ENCODE measurements at places on chromosomes 6 and 20.

- no peak overlapping the region for H3K4me3 ChIP-seq
- no peaks in the 10 kb centered on the region for H3K4me1 ChIP-seq
- no peak overlapping the region for H3K27ac ChIP-seq
- DNase-seq, result no peak
Measured at GRCh38 chr20:61954276-61955021, 111.2 kb downstream of the TAF4 start.

GRCh38 chr20:46563860-46564221 is 13.4 kb upstream of the OCSTAMP start:
- no peak overlapping the region for H3K27ac ChIP-seq
- no peak overlapping the region for H3K4me3 ChIP-seq
- no peaks in the 10 kb centered on the region for H3K36me3 ChIP-seq
- H3K27me3 ChIP-seq, result no peaks in the 10 kb centered on the region

DNA sequence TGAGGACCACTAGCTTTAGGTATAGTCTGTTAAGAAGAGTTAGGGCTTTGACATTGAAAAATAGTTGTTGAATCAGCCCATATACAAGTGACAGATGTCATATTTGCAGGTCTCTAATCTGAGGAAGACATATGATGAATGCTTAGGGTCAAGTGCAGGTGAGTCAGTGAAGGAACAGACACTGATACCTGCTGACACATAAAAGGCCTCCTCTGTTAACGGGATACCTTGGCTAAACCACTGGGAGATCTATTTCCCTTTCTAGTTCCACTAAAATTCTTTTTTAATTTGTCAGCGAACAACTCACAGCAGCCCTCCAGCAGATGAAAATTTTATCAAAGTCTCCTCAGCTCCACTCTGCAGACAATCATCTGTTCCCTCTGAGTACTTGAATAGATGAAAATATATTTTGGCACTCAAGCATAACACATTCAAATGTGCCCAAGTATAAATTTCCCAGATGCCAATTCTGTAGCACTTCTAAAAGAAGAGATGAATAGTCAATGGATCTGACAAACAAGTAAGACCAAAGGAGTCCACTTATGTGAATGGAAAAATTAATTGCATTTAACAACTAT is 154.0 kb downstream of the KIF16B start:
- H3K27me3 ChIP-seq, result no peaks in the 10 kb centered on the region
- no peak for DNase-seq
- no peaks in the 10 kb centered on the region for H3K4me1 ChIP-seq

DNA sequence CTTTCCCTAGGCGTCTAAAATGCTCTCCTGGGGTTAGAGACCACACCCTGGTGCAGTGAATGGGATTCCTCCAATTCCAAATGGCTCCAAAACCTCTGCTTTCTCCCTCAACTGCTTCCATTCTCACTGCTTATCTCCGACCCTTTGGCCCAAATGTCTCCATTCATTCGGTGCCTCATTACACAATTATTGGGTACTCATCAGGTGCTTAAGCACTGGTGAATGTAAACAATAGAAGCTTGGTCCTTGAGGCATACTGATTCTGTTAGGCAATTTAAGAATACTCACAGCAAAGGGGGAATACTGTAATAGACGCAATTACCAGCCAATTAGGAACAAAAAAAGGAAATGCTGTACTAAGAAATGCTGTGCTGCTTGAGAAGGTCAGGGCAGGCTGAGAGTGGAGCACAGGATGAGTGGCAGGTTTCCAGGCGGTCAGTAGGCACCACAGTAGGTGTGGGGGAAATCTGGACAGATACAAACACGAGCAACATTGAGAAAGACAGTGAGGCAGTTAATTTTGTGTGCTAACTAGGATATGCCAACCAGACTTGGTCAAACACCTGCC is 23.0 kb downstream of the GMDS start:
- H3K36me3 ChIP-seq, result no peaks in the 10 kb centered on the region
- H3K4me1 ChIP-seq, result no peaks in the 10 kb centered on the region
- peak overlapping the region; percentile 39 for H3K4me3 ChIP-seq
- no peaks in the 10 kb centered on the region for H3K27me3 ChIP-seq

GRCh38 chr6:44775121-44775520 is 387.6 kb downstream of the CDC5L start:
- H3K36me3 ChIP-seq, result no peaks in the 10 kb centered on the region
- H3K4me1 ChIP-seq, result no peaks in the 10 kb centered on the region
- DNase-seq, result no peak
- no peak overlapping the region for H3K4me3 ChIP-seq

GRCh38 chr6:17768388-17768787 is 61.7 kb upstream of the NUP153 start:
- H3K27me3 ChIP-seq, result no peaks in the 10 kb centered on the region
- no peak overlapping the region for H3K4me3 ChIP-seq
- no peak overlapping the region for H3K27ac ChIP-seq
- no peaks in the 10 kb centered on the region for H3K4me1 ChIP-seq
- no peak for DNase-seq
- peaks cover 92% of the 10 kb centered on the region for H3K36me3 ChIP-seq

GRCh38 chr6:46828939-46829338 is 35.8 kb downstream of the MEP1A start:
- H3K36me3 ChIP-seq, result no peaks in the 10 kb centered on the region
- H3K27me3 ChIP-seq, result no peaks in the 10 kb centered on the region
- H3K27ac ChIP-seq, result no peak overlapping the region
- H3K4me1 ChIP-seq, result no peaks in the 10 kb centered on the region
- no peak overlapping the region for H3K4me3 ChIP-seq
- DNase-seq, result no peak

GRCh38 chr6:42335896-42336295 is 115.8 kb downstream of the TRERF1 start:
- H3K4me1 ChIP-seq, result no peaks in the 10 kb centered on the region
- H3K36me3 ChIP-seq, result no peaks in the 10 kb centered on the region
- H3K4me3 ChIP-seq, result no peak overlapping the region
- no peak overlapping the region for H3K27ac ChIP-seq
- DNase-seq, result no peak
- no peaks in the 10 kb centered on the region for H3K27me3 ChIP-seq

DNA sequence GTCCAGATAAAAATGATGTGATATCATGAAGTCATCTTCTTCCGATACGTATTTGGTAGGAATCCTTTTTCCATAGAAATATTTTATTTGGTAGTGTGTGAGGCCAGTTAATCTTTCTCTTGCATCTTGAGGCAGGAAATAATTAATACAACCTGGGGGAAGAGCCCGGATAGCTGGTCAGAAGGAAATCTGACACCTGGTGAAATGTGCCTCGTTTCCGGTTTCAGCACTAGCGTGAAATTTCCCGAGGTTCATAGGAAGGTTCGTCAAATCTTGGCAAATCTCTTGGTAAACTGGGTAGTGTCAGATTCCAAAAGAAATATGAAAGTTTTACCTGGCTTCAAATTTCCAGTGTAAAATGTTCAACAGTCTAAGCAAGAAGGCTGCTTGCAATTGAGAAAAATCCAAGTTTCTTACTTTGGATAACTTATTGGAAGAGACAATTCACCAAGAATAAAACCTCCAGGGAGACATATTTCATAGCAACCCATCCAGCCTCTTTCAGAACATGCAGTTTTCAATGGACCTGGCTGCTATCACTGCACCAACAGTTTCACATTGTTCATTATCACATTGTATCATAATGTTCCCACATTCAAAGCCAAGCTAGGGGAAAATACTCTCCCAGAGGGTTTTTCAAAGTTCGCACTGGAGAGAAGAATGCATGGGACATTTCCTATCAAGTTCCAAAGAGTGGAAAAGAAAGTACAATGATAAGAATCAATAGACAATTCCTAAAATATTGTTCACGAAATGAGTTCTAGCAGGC is 454.5 kb upstream of the CITED2 start:
- no peaks in the 10 kb centered on the region for H3K27me3 ChIP-seq
- no peaks in the 10 kb centered on the region for H3K36me3 ChIP-seq
- DNase-seq, result no peak
- H3K27ac ChIP-seq, result no peak overlapping the region

- H3K36me3 ChIP-seq, result no peaks in the 10 kb centered on the region
- no peaks in the 10 kb centered on the region for H3K27me3 ChIP-seq
- no peak overlapping the region for H3K27ac ChIP-seq
- no peak overlapping the region for H3K4me3 ChIP-seq
Measured at GRCh38 chr20:23446505-23446904, 6.2 kb downstream of the CST11 start.

DNA sequence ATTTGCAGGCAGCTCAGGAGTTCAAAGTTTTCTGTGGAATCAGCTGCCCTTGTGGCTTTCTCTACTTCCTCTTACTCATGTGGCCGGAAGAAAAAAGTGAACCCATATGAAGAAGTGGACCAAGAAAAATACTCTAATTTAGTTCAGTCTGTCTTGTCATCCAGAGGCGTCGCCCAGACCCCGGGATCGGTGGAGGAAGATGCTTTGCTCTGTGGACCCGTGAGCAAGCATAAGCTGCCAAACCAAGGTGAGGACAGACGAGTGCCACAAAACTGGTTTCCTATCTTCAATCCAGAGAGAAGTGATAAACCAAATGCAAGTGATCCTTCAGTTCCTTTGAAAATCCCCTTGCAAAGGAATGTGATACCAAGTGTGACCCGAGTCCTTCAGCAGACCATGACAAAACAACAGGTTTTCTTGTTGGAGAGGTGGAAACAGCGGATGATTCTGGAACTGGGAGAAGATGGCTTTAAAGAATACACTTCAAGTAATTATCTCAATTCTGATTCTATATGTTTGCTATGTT is 1.1 kb downstream of the MGME1 start:
- H3K4me1 ChIP-seq, result peaks cover 26% of the 10 kb centered on the region
- H3K27ac ChIP-seq, result peak overlapping the region; percentile 93
- DNase-seq, result peak; percentile 36
- no peaks in the 10 kb centered on the region for H3K27me3 ChIP-seq
- H3K4me3 ChIP-seq, result peak overlapping the region; percentile 67
- no peaks in the 10 kb centered on the region for H3K36me3 ChIP-seq

DNA sequence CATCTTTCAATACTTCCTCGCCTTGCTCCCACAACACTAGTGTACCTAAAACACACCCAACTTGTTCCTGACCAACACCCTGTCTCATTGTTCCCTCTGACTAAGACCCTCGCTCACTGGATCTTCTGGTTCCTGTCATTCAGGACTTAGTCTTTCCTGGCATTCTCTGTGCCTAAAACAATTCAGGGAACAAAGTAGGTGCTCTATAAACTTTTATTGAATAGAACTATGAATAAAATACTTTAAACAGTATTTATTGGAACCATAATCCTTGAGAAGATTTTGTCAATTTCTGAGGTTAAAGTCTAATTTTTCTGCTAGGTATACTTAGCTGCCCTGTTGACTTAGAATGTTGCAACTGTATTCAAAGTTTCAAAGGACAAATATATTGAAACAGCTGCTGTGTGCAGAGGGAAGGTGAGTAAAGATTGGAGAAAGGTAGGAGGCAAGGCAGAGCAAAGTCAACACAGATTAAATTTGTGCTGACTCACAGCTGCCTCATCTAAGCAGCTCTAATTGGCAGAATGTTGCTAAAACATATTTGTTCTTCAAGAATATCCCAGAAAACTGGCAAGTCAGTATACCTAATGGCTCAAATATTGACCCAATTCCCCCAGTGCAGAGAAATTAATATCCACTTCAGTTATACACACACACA is 37.6 kb downstream of the GSTA2 start:
- H3K4me3 ChIP-seq, result no peak overlapping the region
- H3K27me3 ChIP-seq, result no peaks in the 10 kb centered on the region
- no peaks in the 10 kb centered on the region for H3K36me3 ChIP-seq
- H3K27ac ChIP-seq, result peak overlapping the region; percentile 52

DNA sequence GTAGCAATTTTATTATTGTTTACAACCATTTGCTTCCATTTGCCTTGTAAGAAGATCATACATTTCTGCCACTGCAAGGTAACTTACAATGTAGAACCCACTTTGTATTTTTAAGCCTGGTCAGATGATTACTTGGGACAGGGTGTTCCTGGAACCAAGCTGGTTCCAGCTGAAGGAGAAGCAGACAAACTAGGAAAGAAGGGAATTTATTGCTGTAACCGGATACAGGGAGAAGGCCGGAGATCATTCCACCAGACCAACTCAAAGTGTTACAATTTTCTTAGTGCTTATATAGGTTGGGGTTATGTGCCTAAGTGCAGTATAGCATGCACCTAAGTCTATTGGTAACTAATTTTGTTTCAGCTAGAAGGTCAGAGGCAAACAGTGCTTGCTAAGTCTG is 104.4 kb downstream of the MANEA start:
- H3K4me3 ChIP-seq, result no peak overlapping the region
- no peak for DNase-seq
- no peaks in the 10 kb centered on the region for H3K36me3 ChIP-seq
- H3K4me1 ChIP-seq, result no peaks in the 10 kb centered on the region
- H3K27ac ChIP-seq, result no peak overlapping the region

DNA sequence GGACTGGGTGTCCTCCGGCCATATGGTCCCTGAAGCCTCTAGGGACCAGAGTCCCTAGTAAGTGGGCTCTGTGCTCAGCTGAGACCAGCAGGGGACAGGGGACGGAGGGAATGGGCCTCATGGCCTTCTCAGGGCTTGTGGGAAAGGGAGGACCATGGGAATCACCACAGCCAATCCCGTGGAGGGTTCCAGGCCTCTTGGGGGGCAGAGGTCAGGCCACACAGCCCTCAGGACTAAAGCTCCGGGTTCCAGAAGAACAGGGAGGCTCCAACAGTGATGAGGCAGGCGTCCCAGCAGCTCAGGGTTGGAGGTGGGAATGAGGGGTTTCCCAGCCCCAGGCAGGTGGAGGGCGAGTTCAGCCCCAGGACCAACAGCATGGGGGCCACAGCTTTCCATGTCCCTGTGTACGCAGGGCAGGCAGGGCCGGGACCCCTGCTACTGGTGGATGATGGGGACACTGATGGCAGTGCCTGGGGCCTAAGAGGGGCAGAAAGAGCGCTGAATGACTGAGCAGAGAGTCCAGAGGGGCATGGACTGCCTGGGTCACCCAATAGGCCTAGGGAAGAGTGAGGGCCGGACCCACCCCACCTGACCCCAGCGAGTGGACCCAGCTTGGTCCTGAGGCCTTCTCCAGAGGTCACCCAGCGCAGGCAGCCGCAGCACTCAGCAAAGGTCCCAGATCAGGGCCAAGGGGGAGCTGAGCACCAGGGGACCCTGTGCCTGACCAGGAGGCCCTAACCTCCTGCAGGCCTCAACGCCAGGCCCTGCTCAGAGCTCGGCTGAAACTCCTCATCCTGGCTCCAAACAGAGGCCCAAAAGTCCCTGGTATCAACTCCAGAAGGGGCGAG is 8.8 kb downstream of the MYL9 start:
- no peak overlapping the region for H3K4me3 ChIP-seq
- H3K27ac ChIP-seq, result peak overlapping the region; percentile 99
- H3K4me1 ChIP-seq, result peaks cover 61% of the 10 kb centered on the region
- no peaks in the 10 kb centered on the region for H3K27me3 ChIP-seq
- DNase-seq, result no peak

GRCh38 chr6:45556828-45557227 is 179.1 kb upstream of the SUPT3H start:
- no peak for DNase-seq
- H3K27ac ChIP-seq, result no peak overlapping the region
- H3K36me3 ChIP-seq, result no peaks in the 10 kb centered on the region
- no peak overlapping the region for H3K4me3 ChIP-seq
- no peaks in the 10 kb centered on the region for H3K27me3 ChIP-seq
- H3K4me1 ChIP-seq, result no peaks in the 10 kb centered on the region
